ENCODE measurements at places on chromosomes 16 and 17.

DNA sequence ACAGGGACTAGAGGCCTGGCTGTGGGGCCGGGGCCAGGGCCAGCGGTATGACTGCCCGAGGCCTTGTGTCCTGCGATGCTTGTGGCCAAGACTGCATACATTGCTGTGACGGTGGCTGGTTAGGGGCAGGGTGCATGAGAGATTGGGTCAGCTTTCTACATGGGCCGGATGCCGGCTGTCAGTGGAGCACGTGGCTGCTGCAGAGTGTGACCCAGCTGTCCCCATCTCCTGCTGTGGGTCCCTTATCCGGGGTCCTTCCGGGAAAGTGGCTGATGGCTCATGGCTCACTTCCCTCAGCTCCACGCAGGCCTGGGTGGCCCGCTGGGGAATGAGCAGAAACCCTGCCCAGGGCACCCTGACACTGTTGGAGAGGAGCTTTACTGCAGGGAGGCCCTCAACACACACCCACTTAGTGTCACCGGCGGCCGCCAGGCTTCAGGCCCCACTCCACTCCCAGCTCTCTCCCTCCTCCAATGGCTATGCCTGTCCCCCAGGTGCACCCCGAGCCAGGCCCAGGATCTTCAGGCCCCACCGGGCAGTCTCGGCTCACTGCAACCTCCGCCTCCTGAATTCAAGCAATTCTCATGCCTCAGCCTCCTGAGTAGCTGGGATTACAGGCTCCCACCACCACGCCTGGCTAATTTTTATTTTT is 808 bp upstream of the RGS11 start:
- DNase-seq, result no peak

- peak; percentile 38 for DNase-seq
Observed at GRCh38 chr17:28716740-28717577, 709 bp downstream of the RAB34 start.

DNA sequence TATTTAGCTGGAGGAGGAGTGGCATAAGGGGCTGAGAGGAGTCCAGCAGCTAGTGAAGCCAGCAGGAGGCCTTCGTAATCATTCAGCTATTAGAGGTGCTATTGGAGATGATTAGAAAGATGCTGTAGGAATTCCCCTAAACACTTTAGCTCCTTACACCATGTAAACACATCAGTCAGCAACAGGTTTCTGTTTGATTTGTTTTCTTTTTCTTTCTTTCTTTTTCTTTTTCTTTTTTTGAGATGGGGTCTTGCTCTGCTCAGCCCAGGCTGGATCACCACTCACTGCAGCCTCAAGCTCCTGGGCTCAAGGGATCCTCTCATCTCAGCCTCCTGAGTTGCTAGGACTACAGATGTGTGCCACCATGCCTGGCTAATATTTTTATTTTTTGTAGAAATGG is 10.6 kb upstream of the SEPHS2 start:
- no peak for DNase-seq

GRCh38 chr16:86231996-86232350 is 278.4 kb upstream of the FOXF1 start:
- no peak for DNase-seq

DNA sequence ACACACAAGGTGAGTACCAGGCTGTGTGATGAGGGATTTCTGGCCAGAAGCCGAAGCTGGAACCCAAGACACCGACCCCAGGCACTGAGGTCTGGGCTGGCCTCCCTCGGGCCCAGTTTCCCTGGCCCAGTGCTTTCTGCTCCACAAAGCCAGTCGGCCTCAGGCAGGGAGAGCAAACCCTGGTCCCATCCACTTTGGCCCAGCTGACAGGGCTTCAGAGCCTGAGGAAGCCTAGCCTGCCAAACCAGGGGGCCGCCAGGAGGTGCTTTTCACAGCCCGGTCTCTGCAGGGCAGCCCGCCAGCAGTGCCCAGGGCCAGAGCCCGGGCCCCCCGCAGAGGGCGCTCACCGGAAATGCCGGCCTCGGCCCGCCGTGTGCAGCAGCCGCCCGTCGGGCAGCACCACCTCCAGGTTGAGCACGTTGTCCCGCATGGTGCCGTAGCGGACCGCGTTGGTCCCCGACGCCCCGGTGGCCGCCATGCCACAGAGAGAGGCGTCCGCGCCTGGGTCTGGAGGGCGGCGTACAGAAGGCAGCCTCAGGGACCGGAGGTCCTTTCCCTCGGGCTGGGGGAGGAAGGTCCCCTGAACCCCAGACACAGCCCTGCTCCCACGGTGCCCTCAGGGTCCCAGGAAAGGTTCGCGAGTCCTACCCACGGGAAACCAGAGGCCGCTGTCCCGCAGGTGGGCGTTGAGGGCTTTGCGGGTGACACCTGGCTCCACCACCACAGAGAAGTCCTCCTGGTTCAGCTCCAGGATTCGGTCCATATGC is 2.2 kb downstream of the LDHD start:
- DNase-seq, result no peak

- DNase-seq, result peak; percentile 87
Observed at GRCh38 chr17:43367737-43368242, 31.0 kb upstream of the ARL4D start.

GRCh38 chr16:68823401-68824135 is 19.8 kb upstream of the TANGO6 start:
- peak; percentile 77 for DNase-seq

DNA sequence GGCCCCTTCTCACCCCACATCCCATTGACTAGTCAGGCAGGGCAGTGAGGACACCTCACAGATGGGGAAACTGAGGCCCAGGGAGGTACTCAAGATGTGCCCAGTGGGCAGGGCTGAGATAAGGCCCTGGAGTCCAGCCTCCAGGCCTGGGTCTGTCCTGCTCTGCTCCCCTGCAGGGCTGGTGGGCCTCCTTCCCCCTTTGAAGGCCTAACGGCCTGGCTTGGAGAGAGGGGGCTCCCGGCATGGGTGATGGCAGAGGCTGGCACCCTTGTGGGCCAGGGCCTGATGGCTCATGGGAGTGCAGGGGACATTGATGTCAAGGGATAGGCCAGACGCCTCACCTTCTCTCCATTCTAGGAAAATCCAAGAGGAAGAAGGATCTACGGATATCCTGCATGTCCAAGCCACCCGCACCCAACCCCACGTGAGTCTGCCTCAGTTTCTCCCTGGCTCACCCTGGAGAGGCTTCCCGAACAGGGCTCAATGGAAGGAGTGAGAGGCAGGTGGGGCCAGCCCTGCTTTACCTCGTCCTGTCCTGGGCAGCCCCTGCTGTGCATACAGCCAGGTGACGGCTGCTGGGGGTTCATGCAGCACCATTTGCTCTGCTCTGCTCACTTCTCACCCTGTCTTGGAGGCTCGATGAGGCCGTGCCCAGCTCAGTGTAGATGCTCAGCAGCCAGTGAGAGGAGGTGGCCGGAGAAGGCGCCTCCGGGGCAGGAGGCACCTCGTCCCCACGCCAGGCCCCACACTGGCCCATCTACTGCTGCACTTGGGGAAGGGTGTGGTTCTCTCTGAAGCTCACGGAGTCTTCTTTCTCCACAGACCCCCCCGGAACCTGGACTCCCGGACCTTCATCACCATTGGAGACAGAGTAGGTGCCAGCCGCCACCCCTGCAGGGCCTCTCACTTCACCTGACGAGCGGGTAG is 13.8 kb downstream of the MAP2K3 start:
- no peak for DNase-seq

- no peak for DNase-seq
Observed at GRCh38 chr16:492211-492875, 35.2 kb upstream of the CAPN15 start.

DNA sequence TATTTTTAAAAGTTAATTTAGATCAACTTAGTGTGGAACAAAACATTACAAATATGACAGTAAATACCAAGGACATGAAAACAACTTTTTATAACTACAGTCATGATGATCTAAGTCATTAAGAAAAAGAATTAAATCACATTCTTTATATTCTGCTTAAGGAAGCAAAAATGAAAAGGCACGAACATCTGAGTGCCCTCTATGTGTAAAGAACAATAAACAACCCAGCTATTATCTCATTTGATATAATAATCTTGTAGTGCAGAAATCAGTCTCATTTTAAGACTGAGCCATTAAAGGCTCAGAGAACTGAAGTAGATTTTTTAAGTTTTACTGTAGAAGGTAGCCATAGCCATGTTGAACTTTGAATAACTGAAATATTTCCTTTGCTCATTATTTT is 13.4 kb downstream of the MYO1D start:
- DNase-seq, result no peak

- no peak for DNase-seq
Observed at GRCh38 chr16:88649924-88650748, 717 bp downstream of the CYBA start.

DNA sequence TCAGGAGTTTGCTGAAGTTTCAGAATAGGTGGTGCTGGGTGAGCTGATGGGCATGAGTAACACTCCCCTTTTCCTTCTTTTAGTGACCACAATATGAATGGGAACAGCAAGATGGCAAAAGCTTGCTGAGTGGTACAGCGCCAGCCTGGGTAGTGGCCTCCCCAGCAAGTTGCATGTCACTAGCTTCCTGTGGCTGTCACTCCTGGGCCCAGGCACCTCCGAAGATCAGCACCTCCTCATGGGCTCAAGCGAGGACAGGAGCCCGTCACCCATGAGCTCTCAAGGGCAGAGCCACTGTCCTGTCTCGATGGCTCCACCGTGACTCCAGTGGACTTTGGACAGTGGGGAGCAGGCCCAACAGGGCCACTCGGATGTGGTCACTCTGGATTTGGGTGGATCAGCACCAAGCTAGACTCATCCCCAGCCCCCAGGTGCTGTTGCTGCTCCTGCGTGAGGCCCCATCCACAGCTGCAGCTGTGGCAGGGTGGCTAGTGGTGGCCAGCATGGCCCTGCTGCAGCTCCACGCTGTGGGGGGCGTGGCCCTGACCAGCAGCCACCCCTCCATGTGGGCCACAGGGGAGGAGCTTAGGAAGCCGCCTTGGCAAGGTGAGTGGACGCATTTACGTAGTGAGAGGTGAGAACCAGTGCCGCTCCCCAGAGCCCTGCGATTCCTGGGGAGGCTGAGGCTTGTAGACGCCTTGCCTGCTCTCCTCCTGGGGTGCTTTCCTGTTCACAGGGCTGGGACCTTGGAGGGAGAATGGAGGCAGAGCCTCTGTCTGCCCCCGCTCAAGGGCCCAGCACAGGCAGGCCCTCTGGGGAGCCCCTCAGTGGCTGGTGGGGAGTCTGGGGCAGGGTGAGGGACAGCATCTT is 13.6 kb upstream of the DNASE1 start:
- no peak for DNase-seq

- DNase-seq, result no peak
Observed at GRCh38 chr17:72182371-72182873, 61.6 kb downstream of the SOX9 start.

GRCh38 chr17:40472733-40473452 is 28.5 kb downstream of the TNS4 start:
- peak; percentile 45 for DNase-seq

DNA sequence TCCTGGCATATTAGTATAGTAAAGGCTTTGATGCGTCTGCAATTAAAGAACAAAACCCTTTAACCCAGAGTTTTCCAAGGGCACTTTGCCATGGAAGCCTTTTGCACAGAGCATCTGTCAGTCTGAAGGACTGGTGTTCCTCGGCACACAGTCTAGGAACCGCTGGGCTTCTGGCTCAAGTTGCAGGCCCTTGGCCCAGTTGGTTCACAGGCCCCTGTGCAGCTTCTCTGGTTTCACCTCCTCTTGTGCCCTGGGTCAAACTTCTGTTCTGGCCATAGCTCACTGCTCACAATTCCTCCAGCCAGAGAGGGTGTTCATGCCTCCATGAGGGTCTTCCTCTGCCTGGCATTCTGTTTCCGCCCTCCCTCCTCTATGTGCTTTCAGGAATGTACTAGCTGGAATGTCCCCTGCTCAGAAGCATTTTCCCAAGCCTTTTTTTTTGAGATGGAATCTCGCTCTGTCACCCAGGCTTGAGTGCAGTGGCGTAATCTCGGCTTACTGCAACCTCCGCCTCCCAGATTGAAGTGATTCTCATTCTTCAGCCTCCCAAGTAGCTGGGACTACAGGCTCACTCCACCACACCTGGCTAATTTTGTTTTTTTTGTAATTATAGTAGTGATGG is 34.5 kb upstream of the TEX2 start:
- no peak for DNase-seq

- peak; percentile 45 for DNase-seq
Observed at GRCh38 chr17:79915850-79916430, 76.7 kb upstream of the CBX4 start.

GRCh38 chr17:35188111-35188510 is 6.1 kb downstream of the SLC35G3 start:
- DNase-seq, result no peak

GRCh38 chr17:72514891-72515290 is 394.1 kb downstream of the SOX9 start:
- DNase-seq, result peak; percentile 67

- peak; percentile 89 for DNase-seq
Observed at GRCh38 chr17:19648475-19649273, at the start of gene ALDH3A2. Gene ALDH3A2, plus strand, starts transcription at chr17:19648751. Its CDS starts 221 bp downstream, at chr17:19648972.

DNA sequence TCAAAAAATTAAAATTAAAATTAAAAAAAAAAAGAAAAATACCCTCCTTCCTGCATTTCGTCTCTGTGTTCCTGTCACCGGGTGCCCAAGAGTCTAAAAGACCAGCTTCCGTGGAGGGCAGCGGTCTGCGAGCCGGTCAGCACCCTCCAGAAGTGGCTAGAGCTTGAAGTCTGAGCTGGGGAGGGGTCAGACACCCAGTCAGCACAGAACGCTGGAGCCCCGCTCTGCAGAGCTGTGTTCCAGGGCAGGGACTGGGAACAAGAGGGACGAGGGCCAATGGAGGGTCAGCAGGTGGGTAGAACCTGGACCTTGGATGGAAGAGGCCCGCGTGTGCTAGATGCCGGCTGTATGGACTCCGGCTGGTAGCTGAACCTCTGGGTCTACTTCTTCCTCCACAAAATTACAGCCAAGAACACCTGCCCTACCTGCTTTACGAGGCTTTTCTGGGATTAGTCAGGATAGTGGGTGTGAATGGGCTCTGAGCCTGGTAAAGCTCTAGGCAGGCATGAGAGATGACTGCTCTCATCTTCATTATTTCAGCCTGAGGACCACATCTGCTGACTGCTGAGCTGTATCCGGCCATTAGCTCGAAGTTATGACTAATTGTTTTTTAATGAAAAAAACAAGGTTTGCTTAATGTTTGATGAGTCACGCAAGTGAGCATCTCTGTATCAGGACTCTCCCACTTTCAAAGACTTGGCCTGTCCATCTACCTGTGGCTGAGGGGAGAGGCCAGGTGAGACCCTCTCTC is 5.9 kb downstream of the TRPV1 start:
- peak; percentile 87 for DNase-seq

- DNase-seq, result peak; percentile 24
Observed at GRCh38 chr16:81127051-81127450, 30.9 kb upstream of the GCSH start.

- no peak for DNase-seq
Observed at GRCh38 chr17:16910341-16910740, 61.6 kb downstream of the TNFRSF13B start.

DNA sequence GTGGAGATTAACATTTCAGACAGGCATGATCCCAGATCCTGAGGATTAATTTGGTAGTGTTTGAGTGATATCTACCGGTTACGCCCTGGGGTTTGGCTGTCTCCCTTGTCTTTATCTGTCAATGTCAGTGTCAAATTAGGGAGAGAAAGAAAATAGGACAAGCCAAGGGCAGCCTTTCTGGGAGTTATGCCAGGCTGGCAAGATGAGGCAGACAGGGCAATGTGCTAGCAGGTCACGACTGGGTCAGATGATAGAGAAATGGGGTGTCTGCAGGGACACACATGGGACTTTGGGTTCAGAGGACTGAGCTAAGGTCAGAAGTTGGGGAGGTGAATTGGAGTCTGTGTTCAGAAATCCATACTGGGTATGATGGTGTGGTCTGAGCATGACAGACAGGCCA is 27.4 kb upstream of the LYRM9 start:
- no peak for DNase-seq

GRCh38 chr17:76427501-76428231 is 25.3 kb downstream of the UBE2O start:
- DNase-seq, result peak; percentile 65

- no peak for DNase-seq
Observed at GRCh38 chr17:65629234-65629690, 67.8 kb upstream of the AXIN2 start.

Measured in fibroblast of mammary gland (primary cell).